ENCODE measurements at places on chromosomes 16 and 17. TPM values are rescaled to one million over a fixed set of nuclear protein-coding genes. Genes with fewer than 3 reads are reported as not detected.

Gene RABEP2
- 9.0 TPM for polyA plus RNA-seq

Gene RDM1
- polyA plus RNA-seq: 0.40 TPM

Gene KRTAP2-2
- not detected for polyA plus RNA-seq

Gene CTRB2
- not detected for polyA plus RNA-seq

Gene HES7
- 0.05 TPM for polyA plus RNA-seq

Gene PRSS21
- 0.99 TPM for polyA plus RNA-seq

Gene WNT3
- 2.8 TPM for polyA plus RNA-seq

Gene KRT33A
- polyA plus RNA-seq: not detected

Gene CTRB1
- not detected for polyA plus RNA-seq

Gene KRTAP1-1
- not detected for polyA plus RNA-seq

Gene YBX2
- 0.05 TPM for polyA plus RNA-seq

Gene FA2H
- 0.03 TPM for polyA plus RNA-seq

Gene EVI2A
- 0.12 TPM for polyA plus RNA-seq

Gene XAF1
- polyA plus RNA-seq: 10.6 TPM

Gene KREMEN2
- polyA plus RNA-seq: 3.8 TPM

Gene C17orf67
- 0.52 TPM for polyA plus RNA-seq

Gene TADA2A
- 9.1 TPM for polyA plus RNA-seq

Gene IGF2BP1
- not detected for polyA plus RNA-seq

Gene NHLRC4
- 0.09 TPM for polyA plus RNA-seq

Gene TPSG1
- polyA plus RNA-seq: not detected

Gene KRT40
- 0.03 TPM for polyA plus RNA-seq

Gene PSMB3
- polyA plus RNA-seq: 316 TPM

Gene TEDC2
- polyA plus RNA-seq: 2.8 TPM

Gene HSPB9
- polyA plus RNA-seq: 0.03 TPM

Gene QPRT
- 8.9 TPM for polyA plus RNA-seq

Gene PPP1R1B
- polyA plus RNA-seq: 0.14 TPM

Gene PMP22
- polyA plus RNA-seq: 12.1 TPM

Gene SYT17
- polyA plus RNA-seq: not detected

Gene ZACN
- not detected for polyA plus RNA-seq

Gene OR3A3
- not detected for polyA plus RNA-seq

Gene ZSCAN10
- not detected for polyA plus RNA-seq

Gene ARHGDIG
- not detected for polyA plus RNA-seq

Gene FOXC2
- not detected for polyA plus RNA-seq

Gene WSB1
- 135 TPM for polyA plus RNA-seq

Gene EPX
- polyA plus RNA-seq: not detected

Gene ABCC6
- not detected for polyA plus RNA-seq

Gene MYADML2
- polyA plus RNA-seq: not detected

Gene GPR142
- polyA plus RNA-seq: not detected

Gene C1QTNF8
- polyA plus RNA-seq: not detected

Gene SLC2A4
- polyA plus RNA-seq: not detected

Gene KRTAP17-1
- not detected for polyA plus RNA-seq

Gene TOB1
- 59.5 TPM for polyA plus RNA-seq
